ENCODE measurements at places on chromosomes 7 and 10. TPM values are rescaled to one million over a fixed set of nuclear protein-coding genes. Genes with fewer than 3 reads are reported as not detected.
A peak's percentile ranks its signal among the peaks of the same experiment; 100 is the strongest.

DNA sequence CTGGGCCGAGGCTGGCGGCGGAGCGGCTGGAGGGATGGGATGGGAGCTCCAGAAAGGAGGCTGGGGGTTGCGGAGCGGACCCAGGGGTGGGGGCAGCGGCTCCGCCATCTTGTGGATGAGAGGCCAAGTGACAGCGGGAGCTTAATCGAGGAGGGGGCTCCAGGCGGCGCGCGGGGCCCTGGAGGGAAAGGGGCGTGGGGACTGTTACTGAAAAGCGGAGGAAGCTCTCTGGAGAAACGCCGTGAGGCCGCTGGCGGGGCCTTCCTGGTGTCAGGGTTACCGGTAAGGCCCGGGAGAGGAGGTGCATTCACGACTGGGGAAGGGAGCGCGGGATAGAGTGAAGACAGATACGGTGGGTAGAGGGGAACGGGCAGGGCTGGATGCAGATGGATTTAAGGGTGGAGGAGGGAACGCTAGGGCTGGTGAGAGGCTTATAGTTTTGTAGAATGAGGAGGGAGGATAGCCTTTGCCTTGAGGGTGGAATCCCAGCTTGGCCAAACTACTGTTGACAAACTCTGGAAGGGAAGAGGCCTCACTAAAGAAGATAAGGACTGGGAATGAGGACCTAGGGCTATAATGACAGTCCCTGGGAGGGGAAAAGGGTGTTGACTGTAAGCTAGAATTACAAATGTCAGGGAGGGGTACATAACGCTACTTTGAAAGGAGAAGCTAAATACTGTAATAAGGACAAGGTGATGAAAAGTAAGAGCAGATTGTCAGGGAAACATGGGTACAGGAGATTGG is 535 bp downstream of the BTRC start:
- DNase-seq, result peak; percentile 57

- no peak for DNase-seq
Observed at GRCh38 chr7:98387544-98388226, 13.2 kb downstream of the BAIAP2L1 start.

GRCh38 chr10:36789974-36790373 is 335.4 kb upstream of the ANKRD30A start:
- DNase-seq, result no peak

GRCh38 chr10:118904286-118904685 is 125.2 kb upstream of the NANOS1 start:
- DNase-seq, result no peak

GRCh38 chr10:129662426-129662825 is 195.4 kb downstream of the MGMT start:
- no peak for DNase-seq

- DNase-seq, result no peak
Observed at GRCh38 chr7:151767557-151767956, 109.4 kb downstream of the PRKAG2 start.

- no peak for DNase-seq
Observed at GRCh38 chr10:49160814-49161213, 27.0 kb upstream of the FAM170B start.

GRCh38 chr10:78332012-78332411 is 298.3 kb downstream of the RPS24 start:
- no peak for DNase-seq

DNA sequence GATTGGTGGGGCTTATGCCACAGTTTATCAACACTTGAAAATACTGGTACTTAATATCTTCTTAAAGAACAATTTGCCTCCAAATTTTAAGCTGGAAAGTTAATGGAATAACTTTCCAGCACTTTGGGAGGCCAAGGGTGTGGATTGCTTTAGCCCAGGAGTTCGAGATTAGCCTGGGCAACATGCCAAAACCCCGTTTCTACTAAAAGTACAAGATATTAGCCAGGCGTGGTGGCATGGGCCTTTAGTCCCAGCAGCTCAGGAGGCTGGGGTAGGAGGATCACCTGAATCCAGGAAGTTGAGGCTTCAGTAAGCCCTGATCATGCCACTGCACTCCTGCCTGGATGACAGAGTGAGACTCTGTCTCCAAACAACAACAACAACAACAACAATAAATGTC is 56.0 kb downstream of the PRF1 start:
- peak; percentile 37 for DNase-seq

- DNase-seq, result no peak
Observed at GRCh38 chr10:84540022-84540616, 211.7 kb downstream of the CCSER2 start.

GRCh38 chr10:22655312-22655981 is 58.9 kb downstream of the PIP4K2A start:
- DNase-seq, result no peak

The TSPAN15 gene
- 32.0 TPM for total RNA-seq
